Uterus (tissue), 4 donors: ENCODE measurements at places on chromosomes 16 and 17. TPM values are rescaled to one million over a fixed set of nuclear protein-coding genes. Genes with fewer than 3 reads are reported as not detected.

- no peak for DNase-seq
- no peaks in the 10 kb centered on the region for H3K4me1 ChIP-seq
- no peaks in the 10 kb centered on the region for H3K36me3 ChIP-seq
- no peak overlapping the region for H3K4me3 ChIP-seq
Observed at GRCh38 chr16:23843143-23843542, 7.4 kb downstream of the PRKCB start.

- peak; percentile 44 for DNase-seq
- H3K4me1 ChIP-seq = no peaks in the 10 kb centered on the region
- H3K36me3 ChIP-seq = no peaks in the 10 kb centered on the region
- H3K27ac ChIP-seq = peak overlapping the region; percentile 26
Observed at GRCh38 chr17:336110-337021, 16.2 kb downstream of the RPH3AL start.

C16orf54 gene
- 5.1 TPM for total RNA-seq

BAIAP3 gene
- 0.59 TPM for total RNA-seq
